ENCODE measurements at places on chromosomes 3 and 15. TPM values are rescaled to one million over a fixed set of nuclear protein-coding genes. Genes with fewer than 3 reads are reported as not detected.

- DNase-seq, result no peak
These were observed 241.3 kb downstream of the ITPR1 start for GRCh38 chr3:4734454-4734853.

GRCh38 chr15:80749589-80749988 is 29.6 kb upstream of the CEMIP start:
- DNase-seq, result no peak

RBSN gene
- polyA plus RNA-seq, result 10.0 TPM

PTH1R gene
- 0.06 TPM for polyA plus RNA-seq

SLC7A14 gene
- polyA plus RNA-seq, result 3.4 TPM

All from fibroblast of lung (primary cell).